ENCODE measurements at places on chromosomes 2 and 18. TPM values are rescaled to one million over a fixed set of nuclear protein-coding genes. Genes with fewer than 3 reads are reported as not detected.

Gene SLC9A4
- total RNA-seq, result under 0.01 TPM

Gene NEUROD1
- 4.9 TPM for total RNA-seq

Gene EIF2AK3
- total RNA-seq, result 28.9 TPM

Gene DCAF17
- 70.5 TPM for total RNA-seq

Gene RGPD4
- total RNA-seq, result not detected

Gene LYPD6B
- 4.5 TPM for total RNA-seq

Gene ZSCAN30
- total RNA-seq, result 15.5 TPM

Gene HRH4
- total RNA-seq, result not detected

Gene EVX2
- not detected for total RNA-seq

Gene PECR
- 27.3 TPM for total RNA-seq

Gene MROH2A
- not detected for total RNA-seq

Gene DUSP19
- 14.7 TPM for total RNA-seq

Gene GPD2
- 163 TPM for total RNA-seq

Gene MARCHF4
- total RNA-seq, result 8.2 TPM

Gene ITGA4
- 6.9 TPM for total RNA-seq

Gene TACR1
- total RNA-seq, result 1.2 TPM

Gene TTC31
- total RNA-seq, result 7.7 TPM

Gene ACADL
- 8.2 TPM for total RNA-seq

Gene PDK1
- 10.6 TPM for total RNA-seq

Gene TCF23
- not detected for total RNA-seq

Gene PAX3
- not detected for total RNA-seq

Gene TUBB8B
- total RNA-seq, result not detected

Gene DSG4
- total RNA-seq, result under 0.01 TPM

Gene PLGLB2
- total RNA-seq, result 0.41 TPM

Gene MC5R
- total RNA-seq, result 2.9 TPM

Gene CHMP1B
- total RNA-seq, result 78.7 TPM

Gene IL1R2
- total RNA-seq, result not detected

Gene ABCB6
- 28.1 TPM for total RNA-seq

Gene LHCGR
- under 0.01 TPM for total RNA-seq

Gene SMYD5
- total RNA-seq, result 19.6 TPM

Gene GDF7
- total RNA-seq, result under 0.01 TPM

Gene EFEMP1
- 7.3 TPM for total RNA-seq

Gene LRRC30
- not detected for total RNA-seq

Gene MYO1B
- 85.2 TPM for total RNA-seq

Gene IGFBP5
- total RNA-seq, result 26.1 TPM

Gene TUBA3D
- total RNA-seq, result not detected

Gene STPG4
- total RNA-seq, result 0.41 TPM

Gene DQX1
- not detected for total RNA-seq

Gene CHRNG
- total RNA-seq, result not detected

Gene GAREM2
- 6.1 TPM for total RNA-seq

Gene MBD5
- 29.3 TPM for total RNA-seq

Gene FOXD4L1
- 0.41 TPM for total RNA-seq

Gene DPP10
- total RNA-seq, result 74.6 TPM

Gene SLC8A1
- 187 TPM for total RNA-seq

Gene ZNF385B
- total RNA-seq, result 7.7 TPM

Gene CREG2
- total RNA-seq, result 9.8 TPM

Gene GPR45
- 0.82 TPM for total RNA-seq

Gene NGEF
- total RNA-seq, result 50.1 TPM

Gene EPAS1
- 3.7 TPM for total RNA-seq

Gene USP34
- total RNA-seq, result 177 TPM

Gene CHST10
- 82.3 TPM for total RNA-seq

Gene PLEK
- total RNA-seq, result 1.6 TPM

Gene INHBB
- 3.3 TPM for total RNA-seq

Data from frontal cortex (tissue), 4 donors.